ENCODE measurements at places on chromosomes 4 and X.

DNA sequence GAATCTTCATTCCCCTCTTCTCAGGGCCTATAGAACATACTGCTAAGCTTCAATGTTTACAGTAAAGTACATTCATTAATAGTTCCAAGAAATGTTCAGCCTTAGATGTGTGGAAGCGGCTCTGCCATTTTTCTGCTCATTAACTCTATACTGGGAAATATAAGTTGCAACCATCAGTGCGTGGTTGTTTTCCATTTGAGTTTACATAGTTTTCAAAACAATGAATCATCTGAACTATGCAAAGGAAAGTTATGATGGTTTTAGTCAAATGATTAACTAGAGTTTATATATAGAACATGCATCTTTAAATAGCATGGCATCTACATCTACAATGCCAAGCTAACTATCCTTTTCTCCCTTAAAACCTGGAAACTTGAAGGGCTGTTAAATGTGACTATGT, 29.6 kb downstream of the LEF1 start:
- no peak for DNase-seq

GRCh38 chr4:146640465-146641061, 1.9 kb downstream of the POU4F2 start:
- DNase-seq: no peak

DNA sequence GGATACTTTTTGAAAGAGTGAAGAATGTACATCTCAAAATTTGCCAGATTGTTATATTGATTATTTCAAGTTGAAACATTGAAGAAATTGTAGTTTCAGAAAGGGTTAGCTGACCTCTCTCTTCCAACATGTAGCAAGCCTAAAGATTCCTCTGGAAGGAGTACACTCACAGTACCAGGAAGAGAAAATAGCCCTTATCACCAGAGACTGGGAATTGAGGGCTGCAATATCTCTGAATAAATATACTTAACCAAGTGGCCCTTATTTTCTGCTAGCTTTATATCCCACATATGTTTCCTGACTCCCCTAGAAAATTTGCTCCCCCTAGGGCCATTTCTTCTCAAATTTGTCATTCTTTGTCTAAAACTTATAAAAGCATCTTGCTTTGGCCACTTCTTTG, 332.2 kb downstream of the GASK1B start:
- no peak for DNase-seq

- DNase-seq: no peak
Observed at GRCh38 chr4:83283181-83283580, 1.4 kb downstream of the COQ2 start.

- no peak for DNase-seq
Observed at GRCh38 chr4:77264826-77265225, 107.8 kb downstream of the CCNG2 start.

- no peak for DNase-seq
Observed at GRCh38 chrX:18769364-18769763, 61.9 kb downstream of the PPEF1 start.

DNA sequence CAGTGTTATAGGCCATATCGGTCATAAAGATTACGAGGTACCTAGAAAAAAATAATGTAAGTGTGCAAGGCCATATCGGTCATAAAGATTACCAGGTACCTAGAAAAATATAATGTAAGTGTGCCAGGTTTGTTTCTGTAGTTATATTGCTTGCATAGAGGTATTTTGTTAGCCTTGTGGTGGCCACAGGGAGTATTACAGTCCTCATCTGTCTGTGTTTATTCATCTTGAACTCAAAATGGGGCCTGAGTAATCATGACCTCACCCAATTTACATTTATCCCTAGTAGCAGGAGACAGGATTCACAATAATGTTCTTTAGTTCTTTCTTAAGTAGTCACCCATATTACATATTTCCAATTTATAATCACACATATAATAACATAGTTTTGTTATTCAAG, 459.7 kb downstream of the MID1IP1 start:
- no peak for DNase-seq

GRCh38 chr4:127997534-127998388, 32.6 kb downstream of the ABHD18 start:
- no peak for DNase-seq

GRCh38 chrX:100591256-100592051, 6.7 kb downstream of the TNMD start:
- DNase-seq: no peak

DNA sequence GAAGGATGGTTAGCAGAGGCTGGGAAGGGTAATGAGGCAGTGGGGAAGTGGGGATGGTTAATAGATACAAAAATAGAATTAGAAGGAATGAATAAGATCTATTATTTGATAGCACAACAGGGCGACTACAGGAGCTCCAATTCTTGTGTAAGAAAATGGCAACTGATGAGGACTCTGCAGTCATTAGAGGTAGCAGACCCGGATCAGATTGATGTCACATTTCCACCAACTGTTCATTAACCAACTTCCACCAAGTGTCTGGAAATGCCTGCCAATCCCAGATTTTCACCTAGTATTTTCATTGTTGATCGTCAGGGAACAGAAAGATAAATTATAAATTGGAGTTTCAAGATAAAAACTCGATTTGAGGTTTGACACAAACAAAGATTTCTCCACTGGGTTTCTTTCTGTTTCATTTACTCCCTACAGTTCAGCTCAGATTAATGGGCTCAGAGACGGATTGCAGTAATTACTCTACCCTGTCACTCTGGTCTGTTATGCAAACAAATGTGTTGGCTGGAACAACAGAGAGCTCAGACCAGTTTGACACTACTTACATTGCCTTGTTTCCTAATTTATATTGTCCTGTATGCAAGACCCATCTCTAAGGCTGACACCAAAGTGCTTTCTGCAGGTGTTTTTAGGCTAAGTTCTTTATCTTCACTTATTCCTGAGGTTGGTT, 909.2 kb upstream of the PRKX start:
- no peak for DNase-seq

- DNase-seq: no peak
Observed at GRCh38 chrX:48025561-48025960, 18.8 kb downstream of the SPACA5 start.

- DNase-seq: no peak
Observed at GRCh38 chr4:56863441-56864139, 42.1 kb upstream of the SPINK2 start.

DNA sequence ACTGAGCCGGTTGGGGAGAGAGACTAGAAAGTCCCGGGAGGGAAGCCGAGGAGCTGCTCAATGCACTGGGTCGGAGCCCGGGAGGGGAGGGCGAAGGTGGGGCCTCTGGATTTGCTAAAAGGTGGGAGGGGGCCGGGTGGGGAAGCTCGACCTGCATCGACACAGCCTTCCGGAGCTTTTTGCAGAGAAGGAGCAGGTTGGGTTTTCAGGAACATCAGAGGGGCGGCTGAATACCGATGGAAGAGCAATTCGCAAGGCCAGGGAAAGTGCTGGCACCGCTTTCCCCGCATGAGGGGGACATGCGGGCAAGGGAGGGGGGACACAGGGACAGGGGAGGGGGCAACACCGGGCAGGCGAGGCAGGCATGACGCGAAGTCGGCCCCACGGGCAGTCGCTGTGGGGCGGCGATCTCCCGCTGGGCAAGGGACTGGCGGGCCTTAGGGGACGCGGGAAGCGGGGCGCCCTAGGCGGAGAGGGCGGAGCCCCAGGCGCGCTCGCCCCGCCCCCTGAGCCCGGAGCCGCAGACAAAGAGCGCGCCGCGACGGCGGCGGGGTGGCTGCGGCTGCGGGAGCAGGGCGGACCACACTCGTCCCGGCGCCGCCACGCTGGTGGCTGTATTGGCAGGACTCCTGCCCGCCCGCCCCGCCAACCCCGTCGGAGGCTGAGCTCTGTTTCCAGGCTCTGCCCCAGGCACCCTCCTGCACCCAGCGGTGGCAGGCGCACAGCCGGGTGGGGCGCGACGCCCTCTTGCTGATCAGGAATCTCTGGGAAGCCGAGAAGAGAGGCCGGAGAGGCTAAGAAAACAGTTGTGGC, 11.6 kb downstream of the PDZD4 start:
- no peak for DNase-seq

DNA sequence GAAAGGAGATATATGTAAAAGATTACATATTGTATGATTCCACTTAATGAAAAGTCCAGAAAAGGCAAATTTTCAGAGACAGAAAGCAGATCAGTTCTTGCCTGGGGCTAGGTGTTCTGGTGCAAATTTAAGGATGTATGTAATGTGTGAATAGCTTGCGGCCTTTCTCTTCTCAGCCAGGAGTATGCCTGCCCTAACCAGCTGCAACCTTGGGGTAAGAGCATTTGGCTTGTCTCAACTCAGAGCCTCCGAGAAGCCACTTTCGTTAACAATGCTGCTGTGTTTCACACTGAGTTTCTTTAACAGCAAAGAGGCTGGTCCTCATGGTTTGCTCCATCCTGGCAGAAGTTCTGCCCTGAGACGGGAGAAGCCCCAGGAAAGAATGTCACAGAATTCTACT, 102.7 kb downstream of the SPCS3 start:
- no peak for DNase-seq

DNA sequence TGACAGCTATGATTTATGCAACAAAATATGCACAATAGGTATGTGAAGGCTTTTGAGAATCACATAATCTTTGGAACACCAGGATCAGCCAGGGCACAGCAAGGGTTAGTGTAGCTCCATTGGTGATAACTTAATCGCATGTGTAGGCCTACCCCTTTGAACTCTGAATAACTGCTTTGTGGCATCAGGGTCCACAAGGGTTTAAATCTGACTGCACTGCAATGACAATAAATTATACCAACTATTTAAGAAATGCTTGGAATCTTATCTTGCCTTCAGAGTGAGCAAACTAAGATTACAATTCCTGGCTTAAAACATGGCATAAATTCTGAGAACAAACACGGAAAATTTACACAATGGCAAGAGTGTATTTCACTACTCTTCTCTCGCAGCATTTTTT, 245.8 kb downstream of the FBXO8 start:
- DNase-seq: no peak

DNA sequence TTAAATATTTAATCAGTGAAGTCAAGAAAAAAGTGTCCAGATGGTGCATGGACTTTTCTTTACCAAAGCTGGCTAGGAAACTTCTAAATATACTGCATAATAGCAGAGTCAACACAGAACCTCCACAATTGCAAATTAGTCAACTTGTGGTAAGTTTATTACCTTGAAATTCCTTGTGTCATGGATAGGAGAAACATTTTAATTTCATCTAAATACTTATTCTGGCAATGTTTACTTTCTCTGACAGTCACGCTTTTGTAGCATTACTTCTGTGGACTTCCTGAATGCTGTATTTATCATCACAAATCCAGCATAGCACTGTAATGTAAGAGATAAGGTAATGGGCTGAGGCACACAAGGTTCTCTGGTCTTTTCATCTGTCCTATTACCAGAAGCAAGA, 2266.1 kb downstream of the PCDH7 start:
- DNase-seq: no peak

- DNase-seq: no peak
Observed at GRCh38 chrX:23061116-23061515, 61.4 kb downstream of the DDX53 start.

DNA sequence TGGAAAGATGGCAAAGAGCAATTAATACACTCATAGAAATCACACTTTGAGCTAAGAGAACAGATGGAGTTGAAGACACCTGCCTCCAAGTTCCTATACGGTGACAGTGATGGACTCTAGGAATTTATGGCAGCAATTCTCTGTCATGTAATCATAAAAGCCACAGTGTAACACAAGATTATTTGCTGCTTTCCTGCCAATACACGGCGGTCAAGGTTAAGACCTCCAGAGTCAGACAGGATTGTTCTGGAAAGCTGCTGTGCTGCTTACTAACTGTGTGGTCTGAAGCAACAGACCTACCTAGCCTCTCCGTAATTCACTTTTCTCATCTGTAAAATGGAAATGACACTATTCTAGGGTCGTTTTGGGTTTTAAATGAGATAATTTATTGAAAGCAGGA, 14.6 kb upstream of the KIT start:
- DNase-seq: no peak

- DNase-seq: no peak
Observed at GRCh38 chr4:127623797-127624083, 9.0 kb upstream of the INTU start.

- no peak for DNase-seq
Observed at GRCh38 chr4:149897783-149898182, 82.1 kb upstream of the IQCM start.

DNA sequence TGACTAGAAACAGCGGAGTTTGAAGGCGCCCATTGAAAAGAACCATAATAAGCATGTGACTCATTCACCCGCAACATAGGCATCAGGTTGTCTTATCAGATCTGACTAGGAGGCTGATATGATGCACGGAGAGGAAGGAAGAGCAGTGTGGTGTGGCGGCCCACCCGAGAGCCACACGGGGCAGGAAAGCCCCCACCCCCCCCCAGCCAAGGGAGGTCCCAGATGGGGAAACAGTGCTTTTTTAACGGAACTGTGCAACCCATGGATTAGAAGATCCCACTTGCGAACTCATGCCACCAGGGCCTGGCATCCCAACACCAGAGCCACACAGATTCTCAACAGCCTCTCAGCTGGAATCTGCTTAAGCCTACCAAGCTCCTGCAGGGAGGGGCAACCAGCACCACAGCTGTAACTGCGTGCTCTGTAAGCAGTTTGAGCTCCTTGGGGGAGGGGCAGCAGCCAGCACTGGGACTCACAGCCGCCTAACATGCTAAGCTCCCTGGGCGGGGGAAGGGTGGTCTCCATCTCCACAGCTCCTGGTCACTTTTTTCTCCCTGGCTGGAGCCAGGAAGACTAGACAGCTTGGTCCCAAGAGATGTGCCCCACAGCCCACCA, 466.2 kb downstream of the PDGFC start:
- no peak for DNase-seq

- no peak for DNase-seq
Observed at GRCh38 chr4:16226816-16227461, 668 bp upstream of the TAPT1 start.

DNA sequence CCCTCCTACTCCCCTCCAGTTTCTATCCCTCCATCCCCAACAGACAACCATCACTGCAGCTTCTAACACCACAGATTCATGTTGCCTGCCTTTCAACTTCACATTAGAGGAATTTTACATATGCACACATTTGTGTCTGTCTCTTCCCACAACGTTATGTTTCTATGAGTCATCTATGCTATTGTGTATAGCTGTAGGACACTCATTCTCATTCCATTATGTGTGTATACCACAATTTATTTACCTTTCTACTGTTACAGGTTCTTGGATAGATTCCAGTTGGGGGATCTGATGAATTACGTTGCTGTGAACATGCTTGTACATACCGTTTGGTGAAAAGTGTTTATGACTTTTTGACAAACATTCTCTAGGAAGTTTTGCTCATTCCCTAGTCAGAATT, 58.8 kb upstream of the TRPC3 start:
- no peak for DNase-seq

- DNase-seq: no peak
Observed at GRCh38 chr4:183328832-183329231, 6.6 kb upstream of the CLDN24 start.

DNA sequence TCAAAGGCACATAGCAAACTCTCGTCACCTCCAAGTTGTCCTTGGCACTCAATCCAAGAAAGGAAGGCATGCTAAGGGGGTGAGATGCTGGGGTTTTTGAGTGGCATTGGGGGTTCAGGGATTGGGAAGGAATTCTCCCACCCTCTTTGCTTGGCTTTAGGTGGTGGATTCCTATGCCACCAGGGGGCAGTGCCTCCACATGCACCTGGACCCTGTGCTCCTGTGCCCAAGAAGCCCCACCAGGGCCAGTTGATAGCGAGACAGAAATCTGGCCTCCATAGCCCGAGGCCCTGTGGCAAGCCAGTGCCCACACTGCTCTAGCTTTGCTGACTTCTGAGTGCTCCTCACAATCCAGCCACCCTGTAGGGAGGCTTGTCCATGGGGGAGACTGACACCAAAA, 2.0 kb upstream of the FATE1 start:
- no peak for DNase-seq
